ENCODE measurements at places on chromosomes 5 and 9. TPM values are rescaled to one million over a fixed set of nuclear protein-coding genes. Genes with fewer than 3 reads are reported as not detected.

Gene GLRA1
- not detected for total RNA-seq

Gene GARNL3
- total RNA-seq, result 4.0 TPM

Gene MOB3B
- total RNA-seq, result 0.29 TPM

Gene PCDH1
- total RNA-seq, result not detected

Gene ENTPD2
- not detected for total RNA-seq

Gene PKD2L2
- total RNA-seq, result 0.38 TPM

Gene TNFSF15
- 0.06 TPM for total RNA-seq

Gene C9orf153
- total RNA-seq, result not detected

Gene PDZD2
- not detected for total RNA-seq

Gene MARCOL
- not detected for total RNA-seq

Gene TMEM174
- total RNA-seq, result not detected

Gene ACOT12
- not detected for total RNA-seq

Gene TMC1
- not detected for total RNA-seq

Gene SPAAR
- total RNA-seq, result not detected

Measured in activated CD8-positive, alpha-beta memory T cell treated with anti-CD3 and anti-CD28 coated beads, Interleukin-2, amount 10 ng/mL, durations not matched to agents 7 days and 5 days (primary cell).